Stimulated activated CD8-positive, alpha-beta memory T cell treated with anti-CD3 and anti-CD28 coated beads, Interleukin-7, amount 100 ng/mL, for 1 hour (primary cell): ENCODE measurements at places on chromosomes 7 and 10.

DNA sequence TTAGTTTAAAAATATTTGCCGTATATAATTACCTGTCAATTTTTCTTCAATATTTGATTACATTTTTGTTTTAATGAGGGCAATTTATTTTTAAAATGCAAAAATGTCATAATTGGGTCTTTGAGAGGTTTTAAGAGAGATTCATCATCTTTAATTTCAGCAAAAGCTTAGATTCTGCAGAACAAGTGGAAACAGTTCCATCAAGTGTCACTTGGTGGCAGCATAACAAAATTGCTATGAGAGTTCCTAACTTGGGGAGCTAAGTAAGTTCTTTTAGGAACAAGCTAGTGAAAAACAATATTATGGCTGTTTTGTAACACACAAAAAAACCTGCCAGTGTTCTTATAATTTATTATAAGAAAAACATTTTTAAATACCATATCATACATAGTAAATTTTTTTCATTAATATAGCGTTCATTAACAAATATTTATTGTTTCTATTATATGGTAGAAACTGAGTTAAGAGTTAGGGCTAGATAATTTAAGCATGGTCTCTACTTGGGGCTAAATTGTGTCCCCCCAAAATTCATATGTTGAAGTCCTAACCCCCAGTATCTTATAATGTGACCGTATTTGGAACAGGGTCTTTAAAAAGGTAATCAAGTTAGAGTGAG lies 155.2 kb downstream of the MAGI2 start:
- no peak for DNase-seq

DNA sequence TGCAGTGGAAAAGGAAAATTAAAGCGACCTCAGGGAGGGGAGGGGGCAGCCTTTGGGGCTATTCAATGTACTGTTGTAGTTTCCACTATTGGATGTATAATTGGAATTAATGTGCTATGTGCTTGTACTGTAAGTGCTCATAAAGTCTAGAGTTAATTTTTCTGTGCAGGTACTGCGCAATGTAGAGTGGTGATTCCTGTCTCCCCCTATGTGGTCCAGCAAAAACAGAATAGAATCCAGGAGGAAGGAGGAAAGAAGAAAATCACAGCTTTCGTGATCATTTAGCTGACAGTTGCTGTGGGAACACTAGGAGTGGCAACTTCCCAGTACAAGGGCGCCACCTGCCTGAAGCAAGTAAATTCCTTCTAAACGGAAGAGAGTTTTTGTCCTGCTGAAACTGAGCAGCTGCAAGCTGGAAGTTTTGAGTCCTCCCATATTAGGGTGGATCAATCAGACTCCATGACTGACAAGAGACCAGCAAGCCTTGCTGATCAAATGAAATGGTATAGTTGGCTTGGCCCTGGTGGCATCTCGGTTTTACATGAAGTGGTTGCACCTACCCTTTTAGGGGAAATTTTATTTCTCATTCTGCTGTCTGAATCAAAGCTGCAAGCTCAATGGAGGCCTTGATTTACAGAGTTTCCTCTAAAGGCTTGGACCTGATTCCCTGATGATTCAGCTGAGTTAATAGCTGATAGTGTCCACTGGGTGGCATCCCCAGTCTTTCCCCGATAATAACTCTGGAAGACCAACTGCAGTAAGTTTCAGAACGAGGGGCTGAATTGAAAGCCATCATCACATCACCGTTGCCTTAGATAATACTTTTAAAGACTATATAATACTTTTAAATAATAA lies 299.8 kb downstream of the HGF start:
- no peak for DNase-seq

GRCh38 chr10:24674892-24675632 lies 48.6 kb downstream of the ARHGAP21 start:
- no peak for DNase-seq

DNA sequence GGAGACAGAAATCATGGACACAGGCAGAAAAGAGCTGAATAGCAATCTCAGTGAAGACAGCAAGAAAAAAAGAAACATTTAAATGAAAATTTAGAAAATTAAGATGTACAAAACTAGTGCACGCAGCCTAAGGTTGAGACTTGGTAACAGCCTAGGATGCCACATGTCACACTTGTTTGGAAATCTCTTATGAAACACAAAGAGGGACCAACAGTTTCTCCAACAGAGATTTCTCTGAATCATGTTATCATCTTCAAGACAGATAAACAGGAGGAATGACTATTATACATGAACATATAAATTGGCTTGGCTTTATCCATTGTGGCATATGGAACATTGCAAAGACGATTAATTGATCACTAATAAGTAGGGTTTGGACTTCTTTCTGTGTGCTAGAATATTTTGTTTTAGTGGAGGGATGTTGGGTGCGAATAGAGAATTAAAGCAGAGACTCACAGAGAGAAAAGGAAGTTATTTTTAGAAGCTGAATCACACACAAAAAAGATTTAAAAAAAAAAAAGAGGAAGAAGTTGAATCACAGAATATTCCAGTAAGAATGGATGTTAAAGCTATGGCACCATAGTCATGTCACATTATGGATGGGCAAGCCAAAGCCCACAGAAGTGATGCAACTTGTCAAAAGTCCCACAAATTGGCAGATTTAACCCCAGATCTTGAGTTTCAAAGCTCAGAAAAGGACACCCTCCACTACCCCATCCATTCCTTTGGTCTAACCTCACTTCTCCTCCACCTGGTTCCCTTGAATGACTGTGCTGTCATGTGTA lies 91.6 kb downstream of the MYOF start:
- no peak for DNase-seq

DNA sequence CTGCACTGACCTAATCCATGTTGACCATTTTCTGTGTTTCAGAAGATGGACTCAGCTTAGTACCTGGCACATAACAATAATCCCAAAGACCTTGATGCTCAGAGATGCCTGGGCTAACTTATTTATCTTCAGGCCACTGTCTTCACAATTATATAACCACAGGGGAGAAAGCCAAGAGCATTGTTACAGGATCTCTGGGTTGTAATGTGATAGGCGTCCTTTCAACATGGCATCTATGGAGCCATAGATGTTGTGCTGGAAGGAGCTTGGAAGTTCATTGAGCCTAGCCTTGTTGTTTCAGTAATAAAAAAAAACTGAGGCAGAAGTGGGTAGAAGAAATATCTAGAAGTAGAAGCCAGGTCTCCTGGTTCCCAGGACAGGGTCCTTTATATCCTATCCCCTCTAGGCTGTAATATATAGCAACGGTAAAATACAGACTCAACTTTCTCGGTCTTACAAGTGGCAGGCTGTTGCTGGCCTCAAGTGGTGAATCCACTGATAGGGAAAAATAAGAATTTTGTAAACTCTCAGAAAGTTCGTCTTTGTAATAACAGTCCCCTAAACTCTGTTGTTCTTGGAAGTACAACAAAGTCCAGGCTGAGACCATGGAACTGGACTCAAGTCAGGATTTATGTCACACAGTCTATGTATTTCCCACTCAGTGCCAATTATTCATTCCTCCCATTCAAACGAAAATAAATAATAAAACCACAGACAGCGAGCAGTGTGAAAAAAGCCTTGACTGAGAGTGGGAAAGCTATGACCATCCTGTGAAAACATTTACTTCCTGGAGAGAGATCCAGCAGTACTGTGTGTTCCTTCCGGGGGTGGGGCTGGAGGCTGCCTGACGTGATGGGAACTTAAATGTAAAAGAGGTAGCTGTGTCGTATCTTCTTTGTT lies 277.6 kb downstream of the REEP3 start:
- DNase-seq: no peak
